Esophagus mucosa (tissue), 1 donor: ENCODE measurements at places on chromosomes 12 and 14. TPM values are rescaled to one million over a fixed set of nuclear protein-coding genes. Genes with fewer than 3 reads are reported as not detected.
A peak's percentile ranks its signal among the peaks of the same experiment; 100 is the strongest.

DNA sequence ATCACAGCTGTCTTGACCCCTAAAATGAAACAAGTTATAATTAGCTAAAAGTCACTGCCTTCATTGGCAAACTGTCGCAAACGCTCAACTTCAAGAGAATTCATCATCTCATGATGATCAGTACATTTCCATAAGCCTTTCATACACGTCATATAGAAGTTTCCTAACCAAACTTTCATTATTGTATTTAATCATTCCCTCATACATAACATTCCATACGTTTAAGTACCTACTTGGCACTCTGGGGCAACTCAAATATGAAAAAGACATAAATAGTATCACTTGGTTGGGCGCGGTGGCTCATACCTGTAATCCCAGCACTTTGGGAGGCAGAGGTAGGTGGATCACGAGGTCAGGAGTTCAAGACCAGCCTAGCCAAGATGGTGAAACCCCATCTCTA is 12.4 kb upstream of the PPP2R5E start:
- no peak for ATAC-seq

- no peak for ATAC-seq
These were observed 119.9 kb upstream of the NCOR2 start for GRCh38 chr12:124687174-124687902.

DNA sequence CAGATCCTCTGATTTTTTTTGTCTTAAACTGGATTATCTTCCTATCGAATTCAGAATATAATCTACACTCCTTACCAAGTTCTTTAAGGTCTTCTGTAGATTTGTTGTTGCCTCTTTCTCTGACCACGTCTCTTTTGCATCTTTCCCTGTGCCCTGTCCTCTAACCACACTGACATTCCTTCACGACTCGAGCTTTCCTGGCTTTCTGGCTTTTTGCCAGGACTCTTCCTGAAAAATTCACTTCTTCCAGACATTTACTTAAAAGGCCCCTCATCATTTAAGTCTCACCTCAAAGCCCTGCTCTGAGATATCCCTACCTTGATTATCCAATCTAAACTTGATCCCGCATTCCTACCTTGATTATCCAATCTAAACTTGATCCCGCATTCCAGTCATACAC is 422.3 kb upstream of the DCN start:
- ATAC-seq = no peak

Gene HOXC12
- total RNA-seq = not detected

GRCh38 chr14:75307700-75308379 is 29.2 kb downstream of the FOS start:
- ATAC-seq = peak; percentile 74

Gene ASPG
- 59.2 TPM for total RNA-seq

GRCh38 chr12:26936559-26937442 is 980 bp downstream of the INTS13 start:
- no peak for ATAC-seq

DNA sequence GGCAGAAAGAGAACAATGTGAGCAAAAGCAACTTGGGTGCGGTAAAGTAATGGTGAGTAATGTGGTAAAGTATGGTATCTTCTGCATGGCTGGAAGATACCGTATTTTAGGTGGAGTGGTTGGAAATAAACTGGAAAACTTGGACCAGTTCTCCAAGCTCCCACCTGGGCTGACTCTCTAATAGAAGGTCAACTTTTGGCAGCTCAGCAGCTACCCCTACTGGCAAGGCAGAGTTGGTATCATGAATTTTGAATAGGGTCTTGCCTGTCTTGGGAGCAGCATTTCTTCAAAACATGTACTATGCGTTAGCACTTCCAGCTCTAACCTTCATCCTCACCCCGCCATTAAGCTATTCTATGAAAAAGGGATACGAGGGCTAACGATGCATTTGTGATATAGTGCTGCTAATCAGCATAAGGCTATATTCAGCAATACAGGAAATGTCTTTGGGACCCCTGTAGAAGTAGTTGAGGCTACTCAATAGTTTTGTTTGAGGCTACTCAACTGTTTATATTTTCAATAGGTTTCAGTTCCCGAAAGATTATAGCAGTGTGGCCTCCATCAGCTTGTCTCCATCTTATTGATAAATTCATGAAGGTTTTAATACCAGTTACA is 276.3 kb upstream of the FAR2 start:
- peak; percentile 57 for ATAC-seq
